Breast epithelium (tissue), 4 donors: ENCODE measurements at places on chromosomes 1 and 21.
A peak's percentile ranks its signal among the peaks of the same experiment; 100 is the strongest.

DNA sequence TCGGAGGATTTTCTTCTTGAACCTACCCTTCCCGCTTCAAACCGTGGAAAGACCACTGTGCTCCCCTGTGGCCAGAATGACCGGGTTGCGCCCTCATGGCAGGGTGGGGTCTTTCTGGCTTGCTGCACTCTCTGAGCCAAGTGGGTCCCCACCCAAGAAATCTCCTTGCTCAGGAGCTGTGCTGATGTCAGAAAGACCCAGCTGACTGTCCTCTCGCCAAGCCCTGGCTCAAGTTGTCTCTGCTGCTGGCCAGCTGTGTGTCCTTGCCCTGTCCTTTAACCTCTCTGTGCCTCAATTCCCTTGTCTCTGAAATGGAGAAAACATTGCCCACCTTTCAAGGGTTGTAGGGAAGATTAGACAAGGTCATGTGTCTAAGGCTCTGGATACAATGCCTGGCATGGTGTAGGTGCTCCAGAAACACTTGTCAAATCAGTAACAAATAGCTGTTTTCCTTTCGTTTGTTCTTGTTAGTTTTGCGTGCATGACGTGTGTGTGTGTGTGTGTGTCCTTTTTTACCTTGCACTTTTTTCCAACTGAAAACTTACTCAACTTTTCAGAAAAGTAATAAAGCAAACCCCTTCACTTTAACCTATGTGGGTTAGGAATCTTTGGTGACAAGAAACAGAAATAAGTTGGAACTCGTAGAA is 41.1 kb upstream of the RPL11 start:
- no peak overlapping the region for H3K27ac ChIP-seq
- H3K4me1 ChIP-seq, result no peaks in the 10 kb centered on the region
- no peaks in the 10 kb centered on the region for H3K27me3 ChIP-seq
- no peaks in the 10 kb centered on the region for H3K36me3 ChIP-seq
- H3K4me3 ChIP-seq, result no peak overlapping the region

DNA sequence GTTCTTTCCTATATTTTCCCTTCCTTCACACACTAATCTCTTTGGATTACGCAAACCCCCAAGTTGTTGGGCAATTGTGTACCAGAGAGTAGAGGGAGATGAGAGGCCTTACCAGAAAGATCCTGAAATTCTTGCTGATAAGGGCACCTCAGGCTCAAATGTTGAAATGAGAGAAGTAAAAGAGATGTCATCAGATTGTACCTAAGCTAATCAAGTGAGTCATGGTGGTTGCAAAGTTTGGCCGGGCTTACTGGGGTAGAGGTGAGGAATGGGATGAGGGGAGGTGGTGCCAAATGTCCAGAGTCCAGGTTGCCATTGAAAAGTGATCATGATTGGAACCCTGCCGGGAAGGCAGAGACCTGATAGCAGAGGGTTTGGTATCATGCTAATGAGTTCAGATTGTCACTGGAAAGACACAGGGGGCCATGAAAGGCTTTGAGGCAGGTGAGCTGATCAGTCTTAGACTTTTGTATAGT is 43.1 kb downstream of the OPTC start:
- H3K36me3 ChIP-seq, result no peaks in the 10 kb centered on the region
- no peak overlapping the region for H3K4me3 ChIP-seq
- H3K4me1 ChIP-seq, result no peaks in the 10 kb centered on the region
- H3K27me3 ChIP-seq, result no peaks in the 10 kb centered on the region

DNA sequence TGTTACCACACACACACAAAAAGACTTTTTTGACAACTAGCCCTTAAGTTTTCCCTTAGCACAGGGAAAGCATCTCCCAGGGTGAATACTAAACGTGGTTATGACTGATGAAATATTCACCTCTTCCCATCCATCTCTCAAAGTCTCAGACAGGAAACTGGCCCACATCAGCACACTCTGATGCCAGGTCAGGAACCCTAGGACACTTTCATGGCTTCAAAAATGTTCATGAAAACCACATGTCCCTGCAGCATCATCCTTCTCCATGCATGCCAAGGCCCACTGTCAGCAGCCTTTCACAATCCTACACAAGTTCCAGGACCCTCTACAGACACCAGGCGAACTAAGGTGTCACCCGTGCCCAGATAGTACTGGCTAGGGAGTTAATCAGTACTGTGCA is 68.7 kb downstream of the DNTTIP2 start:
- no peak for DNase-seq
- H3K27me3 ChIP-seq, result no peaks in the 10 kb centered on the region
- H3K4me3 ChIP-seq, result no peak overlapping the region
- H3K27ac ChIP-seq, result no peak overlapping the region
- no peaks in the 10 kb centered on the region for H3K36me3 ChIP-seq

DNA sequence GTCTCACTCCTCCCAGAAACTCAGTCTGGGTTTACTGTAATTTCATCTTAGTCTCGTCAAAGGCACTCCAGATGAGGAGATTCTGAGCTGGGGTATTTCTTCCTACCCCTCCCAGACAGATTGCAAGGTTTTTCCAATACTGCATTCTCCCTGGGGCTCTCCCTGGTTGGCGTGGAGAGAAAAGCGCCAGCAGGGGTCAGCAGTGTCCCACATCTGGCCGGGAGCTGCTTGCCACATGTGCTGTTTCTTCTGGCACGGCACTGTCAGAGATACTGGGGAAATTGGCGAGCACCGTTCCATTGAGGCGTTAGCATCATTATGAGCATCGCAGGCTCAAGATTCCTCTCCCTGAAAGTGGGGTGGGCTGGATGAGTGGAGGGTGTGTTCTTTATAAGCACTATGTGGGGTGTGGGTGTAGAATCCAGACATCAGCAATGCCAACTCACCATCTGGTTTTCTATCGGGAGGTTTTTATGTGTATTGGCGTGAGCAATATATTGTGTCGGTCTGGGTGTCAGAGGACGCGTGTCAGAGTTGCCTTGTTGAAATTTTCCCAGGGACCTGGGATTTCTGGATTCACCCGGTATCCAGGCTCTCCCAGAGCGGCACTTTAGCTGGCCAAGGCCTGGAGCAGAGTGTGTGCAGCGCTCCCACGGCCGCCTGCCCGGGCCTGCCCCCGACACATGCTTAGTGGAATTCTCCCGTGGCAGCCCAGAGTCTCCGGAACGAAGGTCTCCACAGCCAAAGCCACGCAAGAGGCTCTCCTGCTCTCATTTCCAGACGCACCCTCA is 8.0 kb upstream of the NAV1 start:
- H3K4me1 ChIP-seq, result no peaks in the 10 kb centered on the region
- peak; percentile 76 for DNase-seq
- peak overlapping the region; percentile 52 for H3K27ac ChIP-seq
- H3K4me3 ChIP-seq, result no peak overlapping the region

- no peaks in the 10 kb centered on the region for H3K4me1 ChIP-seq
- no peak overlapping the region for H3K4me3 ChIP-seq
- no peak overlapping the region for H3K27ac ChIP-seq
- no peaks in the 10 kb centered on the region for H3K27me3 ChIP-seq
These were observed 60.8 kb downstream of the SLC37A1 start for GRCh38 chr21:42574234-42575027.

DNA sequence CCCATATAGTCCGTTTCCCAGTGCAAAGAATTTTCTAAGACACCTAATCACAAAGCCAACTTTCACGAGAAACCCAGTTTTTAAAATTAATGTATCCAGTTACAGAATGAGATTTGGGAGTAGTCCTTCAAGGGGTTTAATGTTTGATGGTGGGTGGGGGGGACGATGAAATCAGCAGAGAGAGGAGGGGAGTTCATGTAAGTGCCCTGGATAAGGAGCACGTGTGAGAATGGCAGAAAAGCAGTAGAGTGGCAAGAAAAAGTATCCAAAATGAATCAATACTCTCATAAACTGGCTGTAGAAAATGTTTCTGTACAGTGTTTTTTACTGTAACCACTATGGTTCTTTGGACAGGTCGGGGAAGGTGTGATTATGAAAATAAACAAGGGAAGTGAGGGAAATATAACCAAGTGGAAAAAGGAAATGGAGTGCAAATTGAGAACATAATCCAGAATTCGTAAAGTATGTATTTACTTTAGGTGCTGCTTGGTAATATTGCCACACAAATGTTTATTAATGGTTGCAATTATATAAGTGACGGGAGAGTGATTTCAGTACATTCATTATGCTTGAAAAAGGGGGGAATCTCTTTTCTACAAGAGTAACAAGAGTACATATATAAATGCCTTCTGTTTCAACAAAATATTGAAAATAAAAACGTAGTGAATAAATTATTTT is 118.7 kb upstream of the RRP15 start:
- H3K4me3 ChIP-seq, result no peak overlapping the region
- no peak for DNase-seq
- H3K4me1 ChIP-seq, result peaks cover 8% of the 10 kb centered on the region
- no peaks in the 10 kb centered on the region for H3K36me3 ChIP-seq
- no peak overlapping the region for H3K27ac ChIP-seq

DNA sequence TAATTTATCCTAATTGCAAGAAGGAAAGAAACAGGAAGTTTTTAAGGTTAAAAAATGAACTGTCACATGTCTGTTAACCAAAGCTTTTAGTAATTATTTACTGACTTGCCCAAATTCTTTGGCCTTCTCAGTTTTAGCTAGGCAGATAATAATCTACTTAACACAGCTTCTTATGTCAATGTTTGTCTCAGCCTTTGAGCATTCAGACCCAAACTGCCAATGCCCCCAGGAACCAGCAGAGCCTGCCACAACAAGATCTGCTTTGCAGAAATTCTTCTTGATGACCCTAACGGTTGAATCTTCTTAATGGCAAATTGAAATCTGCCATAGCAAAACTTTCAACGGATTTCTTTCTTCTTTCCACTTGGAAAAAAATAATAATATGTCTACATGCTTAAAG is 792.4 kb upstream of the ADGRL2 start:
- H3K27me3 ChIP-seq, result no peaks in the 10 kb centered on the region
- H3K4me1 ChIP-seq, result no peaks in the 10 kb centered on the region
- no peak overlapping the region for H3K27ac ChIP-seq
- no peak overlapping the region for H3K4me3 ChIP-seq
- no peaks in the 10 kb centered on the region for H3K36me3 ChIP-seq

DNA sequence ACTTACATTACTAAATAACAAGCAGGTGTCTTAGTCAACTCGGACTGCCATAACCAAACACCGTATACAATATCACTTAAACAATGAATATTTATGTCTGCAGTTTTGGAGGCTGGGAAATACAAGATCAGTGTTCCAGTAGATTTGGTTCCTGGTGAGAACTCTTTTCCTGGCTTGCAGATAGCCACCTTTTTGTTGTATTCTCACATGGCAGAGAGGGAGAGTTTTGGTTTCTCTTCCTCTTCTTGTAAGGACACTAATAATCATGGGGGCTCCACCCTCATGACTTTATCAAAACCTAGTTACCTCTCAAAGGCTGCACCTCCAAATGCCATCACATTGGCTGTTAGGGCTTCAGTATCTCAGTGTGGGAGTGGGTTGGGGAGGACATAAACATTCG is 82.9 kb upstream of the CACYBP start:
- H3K27me3 ChIP-seq, result no peaks in the 10 kb centered on the region
- H3K4me3 ChIP-seq, result no peak overlapping the region
- H3K36me3 ChIP-seq, result no peaks in the 10 kb centered on the region
- DNase-seq, result no peak
- no peak overlapping the region for H3K27ac ChIP-seq

- H3K36me3 ChIP-seq, result no peaks in the 10 kb centered on the region
- H3K4me3 ChIP-seq, result no peak overlapping the region
- H3K4me1 ChIP-seq, result no peaks in the 10 kb centered on the region
- H3K27me3 ChIP-seq, result peaks cover 8% of the 10 kb centered on the region
- no peak overlapping the region for H3K27ac ChIP-seq
These were observed 29.2 kb downstream of the POFUT2 start for GRCh38 chr21:45258466-45258865.

DNA sequence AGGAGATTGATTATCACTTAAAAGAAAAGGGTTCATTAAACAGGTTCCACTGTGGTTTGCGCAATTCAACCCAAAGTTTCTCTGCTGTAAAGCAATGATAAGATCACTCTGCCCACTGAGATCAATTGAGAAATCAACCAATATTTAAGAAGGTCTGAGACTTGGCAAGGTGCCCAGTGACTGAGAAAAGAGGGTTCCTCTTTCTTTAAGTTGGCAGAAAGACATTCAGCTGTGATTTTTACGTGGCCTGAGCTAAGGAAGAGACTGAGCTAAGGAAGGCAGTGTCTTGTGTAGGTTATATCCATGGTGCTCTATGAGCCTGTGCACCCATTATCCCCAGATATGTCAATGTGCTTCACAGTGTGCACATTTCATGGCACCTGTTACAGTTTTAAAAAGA is 344.1 kb downstream of the DISC1 start:
- DNase-seq, result no peak
- H3K4me3 ChIP-seq, result no peak overlapping the region
- H3K27ac ChIP-seq, result no peak overlapping the region
- H3K36me3 ChIP-seq, result no peaks in the 10 kb centered on the region
- H3K27me3 ChIP-seq, result no peaks in the 10 kb centered on the region

DNA sequence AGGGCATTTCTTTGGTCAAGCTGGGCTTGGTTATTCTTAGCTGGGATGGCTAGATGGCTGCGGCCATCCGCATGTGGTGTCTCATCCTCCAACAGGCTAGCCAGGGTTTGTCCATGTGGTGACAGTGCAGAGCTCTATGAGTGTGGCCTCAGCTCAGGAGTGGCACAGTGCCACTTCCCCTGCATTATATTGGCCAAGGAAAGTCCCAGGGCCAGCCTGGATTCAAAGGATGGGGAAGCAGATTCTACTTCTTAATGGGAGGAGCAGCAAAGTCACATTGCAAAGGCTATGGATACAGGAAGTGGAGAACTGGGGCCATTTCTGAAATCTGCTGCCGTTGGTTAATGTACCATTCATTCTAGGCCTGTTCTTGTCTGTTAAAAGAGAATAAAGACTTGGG is 34.4 kb downstream of the STUM start:
- DNase-seq, result no peak
- H3K36me3 ChIP-seq, result no peaks in the 10 kb centered on the region
- no peaks in the 10 kb centered on the region for H3K27me3 ChIP-seq
- no peak overlapping the region for H3K27ac ChIP-seq
